ENCODE measurements at places on chromosomes 11 and 22. TPM values are rescaled to one million over a fixed set of nuclear protein-coding genes. Genes with fewer than 3 reads are reported as not detected.
A peak's percentile ranks its signal among the peaks of the same experiment; 100 is the strongest.

USH1C gene
- total RNA-seq: not detected

PHF5A gene
- total RNA-seq: 73.2 TPM

DNA sequence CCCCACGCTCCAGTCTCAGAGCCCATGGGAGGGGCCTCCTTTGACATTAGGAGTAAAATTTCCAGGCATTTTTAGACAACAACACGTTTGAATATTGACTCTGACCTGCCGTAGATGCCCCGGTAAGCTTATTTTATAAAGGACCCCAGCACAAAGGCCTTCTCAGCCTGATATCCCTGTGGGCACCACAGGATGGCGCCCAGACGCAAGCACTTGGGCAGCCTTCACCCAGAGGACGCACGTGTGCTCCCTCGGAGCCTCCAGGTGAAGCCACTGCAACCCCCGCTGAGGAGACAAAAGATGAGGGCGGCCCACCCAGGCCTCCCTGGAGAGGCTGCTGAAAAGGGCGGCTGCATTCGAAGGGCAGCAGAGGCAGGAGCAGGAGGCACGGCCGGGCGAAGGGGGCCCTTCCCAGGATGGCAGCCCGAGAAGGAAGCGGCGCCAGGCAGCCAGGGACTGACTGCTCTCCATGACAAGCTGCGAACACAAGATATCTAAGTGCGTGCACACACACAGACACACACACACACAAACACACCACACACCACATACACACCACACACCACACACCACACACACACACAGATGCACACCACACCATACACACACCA, 15.2 kb upstream of the TH start:
- H3K4me3 ChIP-seq: no peak overlapping the region
- H3K4me1 ChIP-seq: no peaks in the 10 kb centered on the region
- peaks cover 90% of the 10 kb centered on the region for H3K27me3 ChIP-seq
- peak; percentile 44 for DNase-seq

DNA sequence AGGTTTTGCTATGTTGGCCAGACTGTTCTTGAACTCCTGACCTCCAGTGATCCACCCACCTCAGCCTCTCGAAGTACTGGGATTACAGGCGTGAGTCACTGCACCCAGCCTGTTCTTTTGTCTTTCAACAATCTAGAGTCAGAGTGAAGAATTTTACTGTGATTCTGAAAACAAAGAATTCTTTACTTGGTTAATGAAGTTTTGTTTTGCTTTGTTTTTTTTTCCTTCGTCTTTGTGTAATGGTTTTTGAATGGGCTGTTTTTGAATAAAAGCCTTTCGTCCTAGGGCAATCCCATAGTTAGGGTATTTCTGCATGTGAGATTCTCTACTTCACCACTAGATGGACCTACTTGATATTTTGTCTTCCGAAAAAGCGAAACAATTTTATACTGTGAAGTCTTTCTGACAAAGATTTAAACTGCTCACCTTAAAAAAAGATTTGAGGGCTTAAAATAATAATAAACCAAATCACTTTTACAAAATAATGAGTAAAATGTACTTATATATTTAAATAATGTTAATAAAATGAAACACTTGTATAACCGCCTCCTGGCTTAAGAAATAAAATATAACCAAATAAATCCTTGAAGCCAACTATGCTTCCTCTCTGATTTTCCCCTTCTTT, 43.4 kb upstream of the SC5D start:
- no peaks in the 10 kb centered on the region for H3K36me3 ChIP-seq
- H3K27me3 ChIP-seq: peaks cover 10% of the 10 kb centered on the region
- no peak overlapping the region for H3K4me3 ChIP-seq
- no peak overlapping the region for H3K27ac ChIP-seq
- peak; percentile 46 for DNase-seq

GRCh38 chr11:83115551-83115950, 41.4 kb upstream of the PCF11 start:
- no peaks in the 10 kb centered on the region for H3K36me3 ChIP-seq
- no peak overlapping the region for H3K4me3 ChIP-seq
- DNase-seq: no peak
- H3K4me1 ChIP-seq: no peaks in the 10 kb centered on the region

GRCh38 chr22:47071078-47071806, 308.8 kb downstream of the TBC1D22A start:
- H3K36me3 ChIP-seq: no peaks in the 10 kb centered on the region
- H3K4me3 ChIP-seq: no peak overlapping the region
- DNase-seq: no peak
- H3K27me3 ChIP-seq: no peaks in the 10 kb centered on the region
- H3K4me1 ChIP-seq: no peaks in the 10 kb centered on the region
- H3K27ac ChIP-seq: no peak overlapping the region

- 0 out of 3 replicates have a peak, but pooled peaks cover 4% of the 10 kb centered on the region for H3K36me3 ChIP-seq
- peak overlapping the region; percentile 86 for H3K27ac ChIP-seq
- peaks cover 28% of the 10 kb centered on the region for H3K4me1 ChIP-seq
- no peaks in the 10 kb centered on the region for H3K27me3 ChIP-seq
- peak; percentile 80 for DNase-seq
- H3K4me3 ChIP-seq: peak overlapping the region; percentile 69
Measured at GRCh38 chr22:44023404-44024287, 456 bp upstream of the PARVB start.

OSM gene
- not detected for total RNA-seq

GRCh38 chr11:116888024-116888423, 50.6 kb upstream of the APOA1 start:
- H3K36me3 ChIP-seq: peaks cover 7% of the 10 kb centered on the region
- H3K4me1 ChIP-seq: no peaks in the 10 kb centered on the region
- H3K4me3 ChIP-seq: no peak overlapping the region
- H3K27me3 ChIP-seq: no peaks in the 10 kb centered on the region
- no peak for DNase-seq

GTSE1 gene
- total RNA-seq: 20.5 TPM

A4GALT gene
- 0.11 TPM for total RNA-seq

DNA sequence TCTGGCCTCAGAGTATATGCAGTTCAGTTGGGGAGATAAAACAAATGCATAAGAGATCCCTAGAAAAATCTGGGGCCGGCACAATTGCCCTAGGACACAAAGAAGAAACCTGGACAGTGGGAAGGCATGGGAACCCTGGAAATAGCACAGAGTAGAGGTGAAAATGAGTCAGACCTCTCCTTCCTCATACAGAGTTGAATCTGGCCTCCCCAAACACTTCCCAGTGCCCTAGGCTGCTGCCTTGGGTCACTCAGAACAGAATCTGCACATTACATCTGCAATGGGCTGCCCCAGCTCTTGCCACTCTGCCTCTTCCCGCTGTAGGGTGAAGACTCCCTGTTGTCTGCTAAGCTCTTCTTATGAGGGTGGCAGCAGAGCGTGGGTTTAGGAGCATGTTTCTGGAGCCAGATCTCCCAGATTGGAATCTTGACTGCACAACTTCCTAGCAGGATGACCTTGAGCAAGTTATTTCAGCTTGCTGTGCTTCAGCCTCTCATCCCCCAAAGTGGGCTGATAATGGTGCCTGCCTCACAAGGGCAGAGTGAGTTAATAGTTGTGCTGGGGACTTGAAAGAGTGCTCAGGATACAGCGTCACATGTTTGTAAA, 47.1 kb upstream of the NECTIN1 start:
- H3K4me1 ChIP-seq: no peaks in the 10 kb centered on the region
- no peaks in the 10 kb centered on the region for H3K36me3 ChIP-seq
- H3K27me3 ChIP-seq: peaks cover 41% of the 10 kb centered on the region
- H3K4me3 ChIP-seq: no peak overlapping the region
- H3K27ac ChIP-seq: no peak overlapping the region
- no peak for DNase-seq

DNA sequence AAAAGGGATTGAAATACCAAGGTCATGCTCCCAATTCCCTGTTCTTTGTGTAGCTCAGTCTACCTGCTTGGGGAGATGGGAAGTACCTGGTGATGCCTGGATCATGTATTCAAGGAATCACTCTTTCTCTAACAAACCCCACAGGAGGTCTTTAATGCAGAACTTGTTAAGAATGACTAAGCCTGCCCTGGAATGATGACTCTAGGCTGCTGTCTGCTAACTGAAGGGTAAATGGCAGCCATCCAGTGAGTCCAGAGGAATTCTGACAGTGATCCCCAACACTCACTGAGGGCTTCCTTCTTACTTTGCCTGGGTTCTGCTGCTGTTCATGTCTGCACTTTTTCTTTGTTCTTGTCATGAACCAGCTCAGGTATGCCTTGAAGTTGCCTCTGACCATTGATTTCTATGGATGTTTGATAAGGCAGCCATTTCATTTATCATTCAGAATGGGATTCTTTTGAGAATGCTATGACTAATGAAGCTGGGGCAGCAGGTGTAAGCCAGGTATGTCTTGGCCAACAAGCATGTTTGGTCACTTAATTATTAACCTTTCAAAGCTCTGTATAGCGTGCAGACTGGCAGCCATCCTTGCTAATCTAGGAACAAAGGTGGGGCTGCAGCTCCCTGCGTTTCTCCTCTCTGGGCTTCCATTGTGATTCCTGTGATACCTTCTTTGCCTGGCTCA, 11.4 kb downstream of the PRSS23 start:
- H3K36me3 ChIP-seq: no peaks in the 10 kb centered on the region
- no peak overlapping the region for H3K27ac ChIP-seq
- no peaks in the 10 kb centered on the region for H3K4me1 ChIP-seq
- H3K27me3 ChIP-seq: peaks cover 28% of the 10 kb centered on the region
- no peak for DNase-seq
- no peak overlapping the region for H3K4me3 ChIP-seq
